ENCODE measurements at places on chromosomes 5 and 9. TPM values are rescaled to one million over a fixed set of nuclear protein-coding genes. Genes with fewer than 3 reads are reported as not detected.

Gene NIPAL4
- 0.87 TPM for total RNA-seq

Gene TRPM3
- total RNA-seq, result 0.77 TPM

Gene ARHGEF39
- 0.87 TPM for total RNA-seq

Gene FOXD4L5
- not detected for total RNA-seq

Gene IFNA2
- total RNA-seq, result not detected

Gene ENTREP1
- not detected for total RNA-seq

Gene MARCOL
- total RNA-seq, result not detected

Gene PDE8B
- total RNA-seq, result 0.22 TPM

Gene ERCC8
- total RNA-seq, result 21.4 TPM

Gene PSAT1
- total RNA-seq, result 176 TPM

Gene ANKRD34B
- total RNA-seq, result not detected

Gene SLC45A2
- under 0.01 TPM for total RNA-seq

Gene ACSL6
- not detected for total RNA-seq

Gene MLANA
- not detected for total RNA-seq

Gene ZFP37
- 3.1 TPM for total RNA-seq

Gene GRIN1
- under 0.01 TPM for total RNA-seq

Gene RNF14
- 76.5 TPM for total RNA-seq

Gene B4GALT7
- total RNA-seq, result 33.9 TPM

Gene CCNJL
- 0.12 TPM for total RNA-seq

Gene GPR21
- total RNA-seq, result 1.5 TPM

Gene OR2V2
- total RNA-seq, result under 0.01 TPM

Gene CDH18
- 4.3 TPM for total RNA-seq

Gene CDX1
- total RNA-seq, result 0.12 TPM

Gene TICAM2
- 7.6 TPM for total RNA-seq

Gene HAVCR2
- 0.44 TPM for total RNA-seq

Gene BAAT
- under 0.01 TPM for total RNA-seq

Gene ROR2
- 18.7 TPM for total RNA-seq

Gene TSLP
- total RNA-seq, result 2.5 TPM

Gene CCDC192
- not detected for total RNA-seq

Gene TRPM6
- total RNA-seq, result under 0.01 TPM

Gene SLC4A9
- total RNA-seq, result not detected

Gene IFNA13
- not detected for total RNA-seq

Gene KCNIP1
- not detected for total RNA-seq

Gene WNT8A
- not detected for total RNA-seq

Gene SH3RF2
- total RNA-seq, result 1.2 TPM

Gene IRX1
- not detected for total RNA-seq

Gene CD14
- 0.11 TPM for total RNA-seq

Gene MYO10
- total RNA-seq, result 39.6 TPM

Gene APBA1
- total RNA-seq, result 9.2 TPM

Gene PPP3R2
- not detected for total RNA-seq

Gene LRRC19
- total RNA-seq, result not detected

Gene PCDHA9
- 0.11 TPM for total RNA-seq

Gene ADCY2
- total RNA-seq, result under 0.01 TPM

Gene ARL14EPL
- total RNA-seq, result 0.89 TPM

Gene ARL15
- 18.2 TPM for total RNA-seq

Gene ZDHHC11
- 0.44 TPM for total RNA-seq

Gene SLC44A1
- total RNA-seq, result 78.0 TPM

Gene SHISAL2B
- not detected for total RNA-seq

Gene ACOT12
- total RNA-seq, result 0.37 TPM

Gene GPSM1
- total RNA-seq, result 97.5 TPM

Gene INSL4
- not detected for total RNA-seq

Gene OGN
- total RNA-seq, result 0.33 TPM

Gene TAS2R1
- total RNA-seq, result not detected
